ENCODE measurements at places on chromosomes 6 and 20.

- DNase-seq: no peak
- H3K27me3 ChIP-seq: peaks cover 31% of the 10 kb centered on the region
- H3K4me1 ChIP-seq: peaks cover 12% of the 10 kb centered on the region
- peaks cover 11% of the 10 kb centered on the region for H3K36me3 ChIP-seq
These were observed 60.4 kb downstream of the SRC start for GRCh38 chr20:37406010-37406998.

GRCh38 chr6:28737750-28738395 is 185.9 kb downstream of the TRIM27 start:
- H3K36me3 ChIP-seq: peaks cover 3% of the 10 kb centered on the region
- H3K27me3 ChIP-seq: peaks cover 71% of the 10 kb centered on the region
- DNase-seq: no peak

DNA sequence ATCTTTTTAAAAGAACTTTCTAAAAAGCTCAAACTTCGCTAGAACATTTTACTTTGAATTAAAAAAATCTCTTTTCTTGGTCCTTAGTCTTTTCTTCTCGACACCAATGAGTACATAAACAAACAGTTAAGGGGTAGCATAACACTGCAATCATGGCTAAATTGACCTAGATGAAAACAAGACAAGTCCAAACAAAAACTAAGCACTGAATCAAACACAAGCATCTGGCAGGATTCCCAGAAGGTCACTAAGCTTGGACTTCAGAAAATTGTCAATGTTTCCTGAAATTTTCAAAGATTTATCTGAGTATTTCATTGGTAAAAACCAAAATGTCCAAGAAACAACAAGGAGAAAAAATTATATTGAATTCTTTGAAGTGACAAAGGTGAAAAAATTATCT is 5.0 kb downstream of the COL21A1 start:
- H3K4me1 ChIP-seq: peaks cover 28% of the 10 kb centered on the region
- no peak overlapping the region for H3K4me3 ChIP-seq
- DNase-seq: no peak
- no peaks in the 10 kb centered on the region for H3K36me3 ChIP-seq
- H3K27me3 ChIP-seq: peaks cover 9% of the 10 kb centered on the region

- H3K4me3 ChIP-seq: peak overlapping the region; percentile 68
- no peaks in the 10 kb centered on the region for H3K36me3 ChIP-seq
- H3K4me1 ChIP-seq: peaks cover 6% of the 10 kb centered on the region
- H3K27ac ChIP-seq: no peak overlapping the region
These were observed 17.9 kb upstream of the EXOC2 start for GRCh38 chr6:710601-711571.

DNA sequence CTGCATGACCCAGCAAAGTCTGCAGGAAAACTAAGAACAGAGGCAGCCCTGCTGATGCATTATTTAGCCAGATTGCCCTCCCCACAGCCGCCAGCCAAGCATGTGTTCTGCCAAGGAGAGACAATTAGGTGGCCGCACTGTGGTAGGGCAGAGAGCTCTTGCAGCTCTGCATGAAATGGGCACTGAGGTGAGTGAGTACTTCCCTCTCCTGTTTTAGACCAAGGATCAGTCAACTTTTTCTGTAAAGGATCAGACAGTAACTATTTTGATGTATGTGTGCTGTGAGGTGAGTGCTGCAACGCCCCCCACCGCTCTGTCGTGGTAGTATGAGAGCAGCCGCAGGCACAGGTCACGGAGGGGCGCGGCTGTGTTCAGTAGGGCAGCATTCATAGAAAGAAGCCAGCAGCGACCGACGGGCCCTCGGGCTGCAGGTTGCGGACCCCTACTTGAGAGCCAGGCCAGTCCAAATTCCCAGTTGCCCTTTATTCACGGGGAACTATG is 23.8 kb upstream of the FAM50B start:
- no peak overlapping the region for H3K4me3 ChIP-seq
- H3K4me1 ChIP-seq: peaks cover 18% of the 10 kb centered on the region
- no peak overlapping the region for H3K27ac ChIP-seq
- peaks cover 3% of the 10 kb centered on the region for H3K27me3 ChIP-seq
- no peaks in the 10 kb centered on the region for H3K36me3 ChIP-seq

GRCh38 chr6:36729161-36729524 is 31.5 kb downstream of the RAB44 start:
- H3K27me3 ChIP-seq: peaks cover 9% of the 10 kb centered on the region
- no peaks in the 10 kb centered on the region for H3K4me1 ChIP-seq
- no peaks in the 10 kb centered on the region for H3K36me3 ChIP-seq

DNA sequence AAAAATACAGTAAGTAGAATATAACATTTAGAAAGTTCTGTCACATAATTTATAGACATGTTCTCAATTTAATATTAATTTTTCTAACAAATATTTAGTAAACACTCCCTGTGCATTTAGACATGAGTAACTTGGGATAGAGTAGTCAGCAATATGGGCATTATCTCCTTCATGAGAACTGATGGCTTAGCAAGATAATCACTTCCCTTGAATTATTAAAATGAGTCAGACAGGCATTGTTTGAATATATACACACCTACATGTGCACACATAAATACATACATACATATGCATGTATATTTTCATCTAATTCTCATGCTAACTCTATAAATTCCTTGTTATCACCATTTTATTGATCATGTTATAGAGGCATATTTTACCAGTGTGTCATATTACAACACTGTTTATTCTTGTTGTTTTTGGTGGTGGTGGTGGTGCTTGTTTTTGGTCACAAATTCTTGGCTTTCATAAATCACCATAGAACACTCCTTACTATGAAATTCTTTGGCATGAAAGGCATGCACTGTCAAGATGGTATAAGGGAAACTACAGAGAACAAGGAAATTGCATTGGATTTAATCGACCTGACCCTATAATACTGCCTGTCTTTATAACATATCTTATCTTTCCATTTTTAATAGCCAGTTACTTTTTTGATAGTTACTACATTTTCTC is 434.5 kb upstream of the MANEA start:
- no peaks in the 10 kb centered on the region for H3K4me1 ChIP-seq
- H3K4me3 ChIP-seq: no peak overlapping the region
- no peaks in the 10 kb centered on the region for H3K36me3 ChIP-seq
- no peak for DNase-seq

DNA sequence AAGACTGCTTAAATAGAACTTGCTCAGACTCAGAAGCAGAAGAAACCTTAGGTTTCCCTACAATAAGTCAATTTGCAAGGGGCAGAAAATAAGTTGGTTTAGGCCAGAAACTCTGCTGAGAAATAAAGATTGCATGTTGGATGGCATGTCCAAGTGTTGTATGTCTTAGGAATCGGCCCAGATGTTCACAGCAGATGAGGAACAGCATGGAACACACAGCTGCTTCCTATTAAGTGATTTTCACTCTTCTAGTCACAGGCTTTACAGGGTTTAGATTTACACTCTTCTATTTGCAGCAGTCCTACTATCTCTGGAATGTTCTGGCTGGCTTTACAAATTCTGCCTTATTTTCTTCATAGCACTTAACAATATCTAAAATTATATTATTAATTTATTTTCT is 3.2 kb downstream of the ZKSCAN4 start:
- no peak overlapping the region for H3K27ac ChIP-seq
- no peaks in the 10 kb centered on the region for H3K27me3 ChIP-seq
- H3K4me3 ChIP-seq: no peak overlapping the region
- no peak for DNase-seq
- H3K36me3 ChIP-seq: peaks cover 18% of the 10 kb centered on the region

GRCh38 chr20:35329435-35330139 is 37.4 kb upstream of the FAM83C start:
- H3K27ac ChIP-seq: peak overlapping the region; percentile 33
- H3K4me1 ChIP-seq: peaks cover 10% of the 10 kb centered on the region
- no peak overlapping the region for H3K4me3 ChIP-seq
- H3K27me3 ChIP-seq: no peaks in the 10 kb centered on the region

GRCh38 chr6:164185471-164185871 is 771.0 kb downstream of the QKI start:
- no peak overlapping the region for H3K27ac ChIP-seq
- no peaks in the 10 kb centered on the region for H3K36me3 ChIP-seq
- no peaks in the 10 kb centered on the region for H3K27me3 ChIP-seq
- peaks cover 12% of the 10 kb centered on the region for H3K4me1 ChIP-seq

DNA sequence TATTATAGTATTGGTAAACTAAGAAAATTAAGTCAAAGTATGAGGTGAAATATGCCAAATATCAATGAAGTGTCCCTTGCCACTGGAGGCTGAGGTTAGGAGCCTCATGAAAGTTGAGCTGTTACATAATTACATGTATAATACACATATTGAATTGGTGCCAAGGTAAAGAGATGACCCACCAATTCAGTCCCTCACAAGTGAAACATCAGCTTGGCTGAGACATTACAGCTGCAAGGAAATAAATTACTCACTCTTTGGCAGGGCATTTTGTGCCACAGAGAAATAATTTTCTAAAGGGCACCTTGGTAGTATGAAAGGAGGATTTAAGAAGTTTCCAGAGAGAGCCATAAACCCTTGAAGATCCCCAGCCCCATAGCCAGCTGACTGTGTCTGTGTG is 127.4 kb downstream of the ADGRG6 start:
- no peak for DNase-seq
- no peaks in the 10 kb centered on the region for H3K27me3 ChIP-seq
- H3K36me3 ChIP-seq: peaks cover 35% of the 10 kb centered on the region
- no peak overlapping the region for H3K4me3 ChIP-seq
- H3K27ac ChIP-seq: no peak overlapping the region

GRCh38 chr6:160048471-160048870 is 73.1 kb upstream of the SLC22A1 start:
- peak overlapping the region; percentile 18 for H3K27ac ChIP-seq
- DNase-seq: no peak
- no peaks in the 10 kb centered on the region for H3K4me1 ChIP-seq
- no peaks in the 10 kb centered on the region for H3K27me3 ChIP-seq
- H3K4me3 ChIP-seq: no peak overlapping the region

- no peaks in the 10 kb centered on the region for H3K36me3 ChIP-seq
- no peak overlapping the region for H3K4me3 ChIP-seq
- no peak for DNase-seq
- H3K27me3 ChIP-seq: no peaks in the 10 kb centered on the region
These were observed 23.4 kb downstream of the SNAP91 start for GRCh38 chr6:83685481-83685880.

DNA sequence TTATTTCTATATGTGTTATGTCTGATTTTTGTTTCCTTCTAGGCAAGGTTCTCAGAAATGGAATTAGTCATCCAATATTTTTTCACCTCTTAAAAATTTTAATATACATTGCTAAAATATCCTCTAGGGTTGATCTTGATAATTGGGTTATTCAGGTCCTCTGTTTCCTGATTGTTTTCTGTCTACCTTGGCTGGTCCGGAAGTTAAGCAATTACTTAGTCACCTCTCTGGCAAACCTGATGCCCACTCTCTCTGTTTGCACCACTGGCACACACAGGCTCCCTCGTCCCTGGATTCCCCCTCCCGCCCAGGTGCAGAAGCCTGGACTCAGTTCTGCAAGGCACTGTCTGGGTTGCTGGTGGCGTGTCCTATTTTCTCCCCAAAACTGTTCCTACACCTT is 27.7 kb downstream of the CST9L start:
- H3K36me3 ChIP-seq: no peaks in the 10 kb centered on the region
- H3K27ac ChIP-seq: no peak overlapping the region

- H3K27ac ChIP-seq: no peak overlapping the region
- no peak overlapping the region for H3K4me3 ChIP-seq
- peaks cover 2% of the 10 kb centered on the region for H3K36me3 ChIP-seq
- peaks cover 5% of the 10 kb centered on the region for H3K4me1 ChIP-seq
- H3K27me3 ChIP-seq: peaks cover 19% of the 10 kb centered on the region
These were observed 39.4 kb downstream of the TOX2 start for GRCh38 chr20:43953919-43954592.

DNA sequence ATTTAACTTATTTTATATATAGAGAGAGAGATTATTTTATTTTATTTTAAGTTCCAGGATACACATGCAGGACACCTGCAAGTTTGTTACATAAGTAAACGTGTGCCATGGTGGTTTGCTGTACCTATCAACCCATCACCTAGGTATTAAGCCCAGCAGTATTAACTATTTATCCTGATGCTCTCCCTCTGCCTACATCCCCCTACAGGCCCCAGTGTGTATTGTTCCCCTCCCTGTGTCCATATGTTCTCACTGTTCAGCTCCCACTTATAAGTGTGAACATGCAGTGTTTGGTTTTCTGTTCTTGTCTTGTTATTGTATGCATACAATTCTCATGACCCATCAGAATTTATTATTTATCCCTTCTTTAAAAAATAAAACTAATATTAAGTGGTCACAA is 34.6 kb downstream of the FKBP1C start:
- no peaks in the 10 kb centered on the region for H3K36me3 ChIP-seq
- no peak overlapping the region for H3K27ac ChIP-seq
- H3K27me3 ChIP-seq: no peaks in the 10 kb centered on the region
- H3K4me3 ChIP-seq: no peak overlapping the region
- no peaks in the 10 kb centered on the region for H3K4me1 ChIP-seq
- no peak for DNase-seq

GRCh38 chr6:150320442-150320841 is 48.4 kb upstream of the IYD start:
- H3K27ac ChIP-seq: no peak overlapping the region
- peaks cover 12% of the 10 kb centered on the region for H3K27me3 ChIP-seq
- H3K4me1 ChIP-seq: peaks cover 3% of the 10 kb centered on the region
- no peaks in the 10 kb centered on the region for H3K36me3 ChIP-seq
- H3K4me3 ChIP-seq: no peak overlapping the region

- no peak for DNase-seq
- H3K27ac ChIP-seq: no peak overlapping the region
- no peak overlapping the region for H3K4me3 ChIP-seq
- H3K27me3 ChIP-seq: peaks cover 23% of the 10 kb centered on the region
- no peaks in the 10 kb centered on the region for H3K36me3 ChIP-seq
These were observed 15.8 kb downstream of the TUBB2B start for GRCh38 chr6:3211681-3212080.

DNA sequence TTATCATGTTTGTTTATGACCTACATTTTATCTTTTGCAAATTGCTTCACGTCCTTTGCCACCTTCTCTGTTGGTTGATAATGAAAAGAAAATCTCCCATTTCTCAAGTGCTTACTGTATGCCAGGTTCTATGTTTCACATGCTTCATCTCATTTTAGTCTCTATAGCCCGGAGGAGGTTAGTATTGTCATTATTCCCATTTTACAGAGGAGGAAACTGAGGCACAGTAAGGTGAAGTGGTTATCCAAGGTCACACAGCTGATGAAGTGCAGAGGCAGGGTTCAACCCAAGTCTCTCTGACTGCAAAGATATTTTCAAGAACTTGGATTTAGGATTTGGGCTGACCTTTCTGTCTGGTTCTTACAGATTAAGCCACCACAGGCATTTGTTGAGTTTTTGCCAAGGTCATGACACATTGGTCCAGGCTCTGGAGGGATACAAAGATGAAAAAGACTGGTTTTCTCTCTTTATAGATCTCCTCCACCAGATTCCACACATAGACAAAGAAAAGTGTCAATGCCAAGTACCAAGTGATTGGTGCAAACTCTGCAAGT is 20.6 kb downstream of the CNBD2 start:
- H3K4me1 ChIP-seq: no peaks in the 10 kb centered on the region
- no peaks in the 10 kb centered on the region for H3K36me3 ChIP-seq
- no peak overlapping the region for H3K27ac ChIP-seq
- no peak for DNase-seq
- peaks cover 7% of the 10 kb centered on the region for H3K27me3 ChIP-seq

GRCh38 chr6:52759085-52759484 is 4.2 kb downstream of the GSTA2 start:
- H3K4me1 ChIP-seq: peaks cover 23% of the 10 kb centered on the region
- peaks cover 7% of the 10 kb centered on the region for H3K36me3 ChIP-seq
- no peak for DNase-seq
- H3K4me3 ChIP-seq: no peak overlapping the region
- H3K27me3 ChIP-seq: no peaks in the 10 kb centered on the region
- no peak overlapping the region for H3K27ac ChIP-seq
